GM23338 (cell line): ENCODE measurements at places on chromosomes 12 and 14. TPM values are rescaled to one million over a fixed set of nuclear protein-coding genes. Genes with fewer than 3 reads are reported as not detected.
A peak's percentile ranks its signal among the peaks of the same experiment; 100 is the strongest.

GARIN6 gene
- total RNA-seq, result not detected in 2 replicates

- DNase-seq, result peak; percentile 97
Measured at GRCh38 chr12:54560374-54560858, 11.0 kb downstream of the PDE1B start.

DNA sequence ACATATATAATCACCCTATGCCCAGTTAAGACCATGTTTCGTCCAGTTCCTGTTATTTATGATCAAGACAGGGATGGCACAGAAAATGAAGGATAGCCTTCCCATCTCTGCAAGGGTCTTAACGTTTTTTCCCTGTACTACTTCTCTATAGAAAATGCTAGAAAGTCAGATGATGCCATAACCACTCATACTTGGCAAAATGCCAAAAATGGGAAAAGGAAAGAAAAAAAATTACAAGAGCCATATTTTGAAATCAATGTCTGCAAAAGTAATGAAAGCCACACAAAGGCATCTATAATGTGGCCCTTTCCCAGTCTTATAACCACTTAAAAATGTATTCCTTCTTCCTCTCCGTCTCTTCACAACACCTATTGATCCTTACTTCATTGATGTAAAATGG lies 1.8 kb upstream of the MYL6B start:
- DNase-seq, result no peak

DNA sequence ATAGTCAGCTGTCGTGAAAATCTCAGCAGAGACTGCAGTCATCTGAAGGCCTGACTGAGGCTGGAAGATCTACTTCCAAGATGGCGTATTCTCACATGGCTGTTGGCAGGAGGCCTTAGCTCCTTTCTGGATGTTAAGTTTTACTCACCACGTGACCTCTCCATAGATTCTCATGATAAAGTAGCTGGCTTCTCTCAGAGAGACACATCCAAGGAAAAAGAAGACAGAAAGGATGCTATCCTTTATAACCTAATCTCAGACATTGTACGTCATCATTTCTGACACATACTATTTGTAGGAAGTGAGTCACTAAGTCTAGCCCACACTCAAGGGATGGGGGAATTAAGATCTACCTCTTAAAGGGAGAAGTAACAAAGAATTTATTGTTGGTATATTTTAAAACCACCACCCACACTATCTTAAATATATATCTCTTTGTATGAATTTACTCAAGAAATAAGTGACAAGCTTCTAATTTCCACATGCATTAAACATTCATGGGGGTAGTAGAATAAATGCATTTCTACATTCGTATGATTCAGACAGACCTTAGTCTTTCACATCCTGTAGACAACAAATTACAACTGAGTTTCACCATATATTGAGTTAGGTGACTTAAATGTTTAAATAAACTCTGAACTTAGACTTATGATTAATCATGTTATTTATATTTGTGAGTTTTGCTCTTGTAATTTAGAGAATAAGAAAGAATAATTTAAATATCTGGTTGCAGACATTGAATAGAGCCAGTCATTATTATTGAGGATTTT lies 411.0 kb downstream of the LRIG3 start:
- DNase-seq, result no peak
